ENCODE measurements at places on chromosomes 13 and 19. TPM values are rescaled to one million over a fixed set of nuclear protein-coding genes. Genes with fewer than 3 reads are reported as not detected.

Gene PEX11G
- 1.0 TPM for total RNA-seq

Gene C1QTNF9
- 0.67 TPM for total RNA-seq

- no peak for DNase-seq
These were observed 39.4 kb downstream of the IER2 start for GRCh38 chr19:13189600-13189999.

GRCh38 chr13:111228262-111229144 lies 91.9 kb upstream of the TEX29 start:
- no peak for DNase-seq

GRCh38 chr19:17687141-17687856 lies 855 bp downstream of the UNC13A start:
- DNase-seq = no peak

GRCh38 chr13:30810261-30810701 lies 74.9 kb downstream of the ALOX5AP start:
- DNase-seq = no peak

GRCh38 chr13:26563713-26564112 lies 6.2 kb downstream of the WASF3 start:
- DNase-seq = no peak

- no peak for DNase-seq
These were observed 49.6 kb downstream of the MYO9B start for GRCh38 chr19:17125062-17125727.
